ENCODE measurements at places on chromosomes 2 and 18. TPM values are rescaled to one million over a fixed set of nuclear protein-coding genes. Genes with fewer than 3 reads are reported as not detected.

YES1 gene
- 19.3 TPM for total RNA-seq

- H3K4me3 ChIP-seq = peak overlapping the region; percentile 11
- no peak for DNase-seq
- peaks cover 26% of the 10 kb centered on the region for H3K4me1 ChIP-seq
- no peaks in the 10 kb centered on the region for H3K27me3 ChIP-seq
These were observed 7.8 kb downstream of the MTHFD2 start for GRCh38 chr2:74206180-74206688.

DNA sequence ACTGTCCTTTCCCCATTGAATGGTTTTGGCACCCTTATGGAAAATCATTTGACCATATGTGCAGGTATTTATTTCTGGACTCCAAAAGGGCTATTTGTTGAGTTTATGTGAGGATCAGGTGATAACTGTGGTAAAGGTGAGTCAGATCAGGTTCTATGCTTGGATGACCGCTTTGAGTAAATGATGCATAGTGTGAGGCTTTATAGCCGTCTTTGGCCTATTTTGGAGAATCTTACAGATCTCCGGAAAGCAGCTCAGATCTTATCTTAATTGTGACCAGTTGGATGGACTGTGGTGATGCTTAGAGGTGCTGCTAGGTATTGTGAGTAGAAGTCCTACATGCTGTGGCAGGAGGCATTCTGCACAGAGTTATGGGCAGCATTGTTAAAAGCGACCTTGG, 126.2 kb downstream of the METTL8 start:
- H3K4me1 ChIP-seq = no peaks in the 10 kb centered on the region
- H3K36me3 ChIP-seq = no peaks in the 10 kb centered on the region
- H3K27me3 ChIP-seq = no peaks in the 10 kb centered on the region

DNA sequence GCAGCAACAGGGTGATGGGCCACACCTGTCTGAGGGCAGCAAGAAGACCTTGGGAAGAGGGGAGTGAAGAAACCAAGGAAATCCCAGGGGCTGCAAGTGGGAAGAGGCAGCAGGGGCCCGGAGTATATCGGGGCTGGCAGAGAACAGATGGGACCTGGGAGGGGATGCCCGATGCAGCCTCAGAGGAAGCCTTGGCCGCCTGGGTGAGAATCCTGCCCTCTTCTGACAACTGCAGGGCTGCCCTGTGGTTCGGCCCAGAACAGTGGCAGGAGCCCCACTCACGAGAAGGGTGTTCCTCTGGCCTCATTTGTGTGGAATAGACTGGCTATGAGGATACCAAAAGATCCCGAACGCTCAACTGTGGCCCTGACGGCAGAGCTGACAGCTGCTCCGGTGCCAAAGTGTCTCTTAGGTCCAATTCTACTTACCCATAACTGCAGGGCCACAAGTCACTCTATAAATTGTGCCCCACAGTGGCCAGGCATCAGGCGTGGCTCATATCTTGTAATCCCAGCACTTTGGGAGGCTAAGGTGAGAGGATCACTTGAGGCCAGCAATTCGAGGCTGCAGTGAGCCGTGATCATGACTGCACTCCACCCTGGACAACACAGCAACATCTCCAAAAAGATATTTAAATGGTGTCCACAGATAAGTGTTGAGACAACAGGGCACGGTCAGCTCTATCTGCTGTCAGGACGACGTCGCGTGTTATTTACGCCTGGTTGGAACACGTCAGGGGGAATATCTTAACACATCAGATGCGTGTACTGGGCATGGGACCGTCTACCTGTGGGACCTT, 23.6 kb upstream of the ID2 start:
- no peaks in the 10 kb centered on the region for H3K27me3 ChIP-seq
- H3K4me3 ChIP-seq = no peak overlapping the region

- no peaks in the 10 kb centered on the region for H3K27me3 ChIP-seq
- no peaks in the 10 kb centered on the region for H3K4me1 ChIP-seq
- H3K27ac ChIP-seq = no peak overlapping the region
- no peak for DNase-seq
- no peaks in the 10 kb centered on the region for H3K36me3 ChIP-seq
These were observed 1599.2 kb upstream of the TMEFF2 start for GRCh38 chr2:193793914-193794313.

TMEM163 gene
- total RNA-seq = 0.19 TPM

- no peaks in the 10 kb centered on the region for H3K27me3 ChIP-seq
- H3K36me3 ChIP-seq = no peaks in the 10 kb centered on the region
- no peak overlapping the region for H3K27ac ChIP-seq
- peaks cover 2% of the 10 kb centered on the region for H3K4me1 ChIP-seq
- no peak for DNase-seq
These were observed 152.1 kb downstream of the GLI2 start for GRCh38 chr2:120887741-120888231.

DNA sequence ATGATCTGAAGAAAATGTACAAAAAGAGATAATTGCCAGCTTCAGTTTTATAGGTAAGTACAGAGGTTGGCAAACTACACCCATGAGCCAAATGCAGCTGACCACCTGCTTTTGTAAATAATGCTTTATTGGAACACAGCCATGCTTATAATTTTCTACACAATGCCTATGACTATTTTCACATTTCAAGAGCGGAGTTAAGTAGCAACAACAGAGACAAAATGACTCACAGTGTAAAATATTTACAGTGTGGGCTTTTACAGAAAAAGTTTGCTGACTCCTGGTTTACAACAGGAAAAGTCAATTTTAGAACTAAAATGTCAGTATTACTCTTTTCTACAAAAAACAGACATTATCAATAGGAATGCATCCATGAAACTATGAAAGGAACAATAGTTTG, 26.0 kb downstream of the CWC22 start:
- H3K4me3 ChIP-seq = no peak overlapping the region
- no peak for DNase-seq
- no peak overlapping the region for H3K27ac ChIP-seq
- no peaks in the 10 kb centered on the region for H3K27me3 ChIP-seq
- no peaks in the 10 kb centered on the region for H3K36me3 ChIP-seq
- H3K4me1 ChIP-seq = no peaks in the 10 kb centered on the region

DNA sequence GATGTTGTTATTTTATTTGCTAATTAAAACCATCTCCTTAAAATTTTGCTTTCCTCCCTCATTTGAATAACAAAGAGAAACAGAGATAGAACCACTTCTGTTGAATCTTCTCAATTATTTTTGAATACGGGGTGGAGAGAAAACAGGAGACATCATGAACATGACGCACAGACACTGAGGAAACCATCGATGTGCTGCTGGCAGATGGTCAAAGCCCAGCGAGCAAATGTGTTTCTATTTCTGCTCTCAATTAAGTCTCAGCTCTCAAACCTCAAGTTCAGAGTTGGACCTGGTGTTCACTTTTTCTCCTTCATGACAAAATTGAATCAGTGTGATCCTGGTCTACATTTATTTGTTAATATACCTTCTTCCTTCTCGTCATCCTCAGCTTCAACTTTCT, 36.1 kb upstream of the TWIST2 start:
- H3K27me3 ChIP-seq = peaks cover 13% of the 10 kb centered on the region
- no peaks in the 10 kb centered on the region for H3K4me1 ChIP-seq
- H3K4me3 ChIP-seq = no peak overlapping the region

NR4A2 gene
- 3.0 TPM for total RNA-seq

GRCh38 chr2:20446255-20446916, 488 bp upstream of the RHOB start:
- H3K4me1 ChIP-seq = peaks cover 46% of the 10 kb centered on the region
- H3K27ac ChIP-seq = peak overlapping the region; percentile 100

CCDC74B gene
- total RNA-seq = 0.67 TPM

DYSF gene
- total RNA-seq = 48.3 TPM

DNA sequence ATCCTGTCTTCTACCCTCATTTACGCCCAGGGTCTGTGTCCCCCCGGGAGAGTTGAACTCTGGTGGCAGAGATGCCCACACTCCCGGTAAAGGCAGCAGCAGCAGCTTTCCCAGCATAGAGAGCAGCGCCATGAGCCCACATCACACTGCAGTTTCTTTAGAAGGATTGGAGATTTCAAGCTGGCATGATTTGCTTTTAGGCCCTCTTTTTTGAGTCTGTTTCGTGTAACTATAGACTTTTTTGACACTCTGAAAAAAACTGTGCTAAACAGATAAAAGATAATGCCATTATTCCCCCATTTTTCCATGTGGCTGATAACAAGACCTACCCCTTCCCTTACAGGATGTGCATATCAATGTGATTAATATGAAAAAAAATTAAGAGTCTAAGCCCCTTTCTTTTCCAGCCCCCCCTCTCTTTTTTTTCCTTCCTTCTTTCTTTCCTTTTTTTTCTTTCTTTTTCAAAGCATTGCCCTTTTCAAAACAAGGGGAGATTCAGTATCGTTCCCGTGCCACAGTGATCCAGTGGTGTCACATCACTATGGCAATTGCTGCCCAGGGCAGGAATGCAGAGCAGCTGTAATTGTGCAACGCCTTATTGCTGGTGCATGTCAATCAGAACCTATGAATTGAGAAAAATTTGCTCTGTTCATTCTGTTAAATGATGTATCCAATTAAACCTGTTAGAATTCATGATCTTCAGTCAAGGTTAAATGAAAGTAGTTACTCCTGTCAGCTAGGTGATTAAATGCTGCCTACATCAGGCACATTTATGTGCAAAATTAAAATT, 104.5 kb downstream of the CDCA7 start:
- no peaks in the 10 kb centered on the region for H3K4me1 ChIP-seq
- no peak overlapping the region for H3K27ac ChIP-seq
- no peak for DNase-seq
- H3K36me3 ChIP-seq = no peaks in the 10 kb centered on the region
- H3K27me3 ChIP-seq = peaks cover 7% of the 10 kb centered on the region
- no peak overlapping the region for H3K4me3 ChIP-seq

MYO5B gene
- total RNA-seq = 0.72 TPM

DNA sequence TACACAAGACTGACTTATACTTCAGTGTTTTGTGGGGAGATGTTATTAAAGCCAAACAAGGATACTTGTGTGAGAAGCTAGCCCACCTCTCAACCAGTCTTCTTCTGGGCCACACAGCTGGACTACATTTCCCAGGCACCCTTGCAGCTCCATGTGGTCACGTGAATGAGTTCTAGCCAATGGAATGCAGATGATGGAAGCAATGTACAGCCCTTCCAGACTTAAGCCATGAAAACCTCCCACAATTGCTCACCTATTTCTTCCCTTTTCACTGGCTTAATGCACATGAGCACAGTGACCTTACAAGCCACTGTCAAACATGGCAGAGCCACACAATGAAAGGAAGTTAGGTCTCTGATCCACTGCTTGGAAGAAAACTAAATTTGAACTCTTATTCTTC, 20.4 kb upstream of the FEZ2 start:
- H3K4me1 ChIP-seq = no peaks in the 10 kb centered on the region
- no peak overlapping the region for H3K4me3 ChIP-seq
- H3K27me3 ChIP-seq = no peaks in the 10 kb centered on the region
- peak; percentile 27 for DNase-seq

ITGB6 gene
- 1.9 TPM for total RNA-seq

DNA sequence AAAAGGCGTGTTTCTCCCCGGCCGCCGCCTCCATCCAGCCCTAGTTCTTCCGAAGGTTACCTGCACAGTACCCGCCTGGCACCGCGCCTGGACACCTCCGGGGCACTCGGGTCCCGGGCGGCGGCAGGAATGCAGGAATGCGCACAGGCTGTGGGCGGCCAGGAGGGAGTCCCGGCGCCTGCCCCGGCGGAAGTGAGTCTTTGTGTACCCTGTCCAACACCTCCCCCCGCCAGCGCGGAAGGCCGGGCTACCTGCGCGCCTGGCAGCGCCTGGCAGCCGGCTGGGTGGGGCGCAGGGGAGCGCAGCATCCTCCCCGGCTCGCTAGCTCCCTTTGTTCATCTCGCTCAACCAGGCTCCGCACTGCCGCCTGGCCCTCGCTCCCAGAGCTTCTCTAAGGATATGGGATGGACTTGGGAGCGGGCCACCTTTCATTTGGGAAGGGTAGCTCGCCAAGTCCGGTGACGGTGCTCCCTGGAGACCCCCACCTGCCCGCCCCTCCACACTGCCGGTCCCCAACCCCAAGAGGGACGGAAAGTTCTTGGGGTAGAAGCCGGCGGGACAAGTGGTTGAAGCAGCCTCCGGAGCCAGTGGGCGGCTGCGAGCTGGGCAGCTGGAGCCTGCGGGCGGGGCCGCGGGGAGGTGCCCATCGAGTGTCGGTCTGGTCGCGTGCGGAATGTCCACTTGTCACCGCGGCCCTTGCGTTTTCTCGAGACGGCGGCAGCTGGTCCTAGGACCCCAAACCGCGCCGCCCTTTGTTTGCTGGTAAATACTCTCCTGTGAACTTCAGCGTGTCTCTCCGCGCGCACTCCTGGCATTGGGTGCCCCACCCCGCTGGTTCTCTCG, 1.2 kb upstream of the ST6GAL2 start:
- no peaks in the 10 kb centered on the region for H3K36me3 ChIP-seq
- H3K4me3 ChIP-seq = peak overlapping the region; percentile 50
- peaks cover 6% of the 10 kb centered on the region for H3K4me1 ChIP-seq
- peaks cover 58% of the 10 kb centered on the region for H3K27me3 ChIP-seq
- H3K27ac ChIP-seq = no peak overlapping the region

- peaks cover 36% of the 10 kb centered on the region for H3K36me3 ChIP-seq
- DNase-seq = peak; percentile 82
- peak overlapping the region; percentile 45 for H3K4me3 ChIP-seq
- peaks cover 81% of the 10 kb centered on the region for H3K4me1 ChIP-seq
These were observed 64.9 kb downstream of the DNMT3A start for GRCh38 chr2:25276569-25277465.

KIF5C gene
- total RNA-seq = 0.37 TPM

DNA sequence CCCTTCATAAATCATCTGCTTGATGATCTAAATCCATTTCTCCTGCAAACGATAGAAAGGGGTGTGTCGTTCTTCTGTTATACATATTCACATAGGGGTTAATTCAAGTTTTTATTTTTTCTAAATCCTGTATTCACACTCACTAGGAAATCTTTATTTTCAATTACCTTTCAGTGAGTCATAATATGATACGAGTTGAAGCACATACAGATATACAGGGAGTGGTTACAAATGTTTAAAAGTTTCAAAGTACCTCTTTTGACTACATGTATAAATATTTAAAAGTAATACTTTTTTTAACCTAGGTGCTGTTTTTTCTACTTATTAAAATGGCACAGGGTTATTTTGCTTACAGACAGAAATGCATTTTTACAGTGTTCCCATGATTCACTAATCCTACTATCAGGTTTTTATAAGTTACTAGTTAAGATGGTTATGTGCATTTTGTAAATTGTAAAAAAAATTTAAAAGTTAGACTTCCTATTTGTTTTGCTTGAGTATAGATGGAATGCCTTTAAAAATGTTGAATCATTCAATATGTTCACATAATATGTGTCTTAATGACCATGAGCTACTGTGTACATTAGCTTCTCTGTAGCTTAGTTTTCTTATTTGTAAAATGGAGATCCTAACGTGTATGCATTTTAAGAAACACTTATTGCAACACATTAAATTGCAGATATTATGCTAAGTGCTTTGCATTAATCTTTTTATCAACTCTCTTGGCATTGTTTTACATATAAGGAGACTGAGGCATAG, 1378.1 kb downstream of the DSC3 start:
- no peak overlapping the region for H3K4me3 ChIP-seq
- no peaks in the 10 kb centered on the region for H3K4me1 ChIP-seq
- no peak for DNase-seq

TTN gene
- 4,053 TPM for total RNA-seq
